ENCODE measurements at places on chromosomes 11 and 22.

- DNase-seq: no peak
These were observed 1.5 kb downstream of the EMID1 start for GRCh38 chr22:29207243-29207550.

GRCh38 chr11:67514116-67514515 is 6.2 kb upstream of the CDK2AP2 start:
- no peak for DNase-seq

DNA sequence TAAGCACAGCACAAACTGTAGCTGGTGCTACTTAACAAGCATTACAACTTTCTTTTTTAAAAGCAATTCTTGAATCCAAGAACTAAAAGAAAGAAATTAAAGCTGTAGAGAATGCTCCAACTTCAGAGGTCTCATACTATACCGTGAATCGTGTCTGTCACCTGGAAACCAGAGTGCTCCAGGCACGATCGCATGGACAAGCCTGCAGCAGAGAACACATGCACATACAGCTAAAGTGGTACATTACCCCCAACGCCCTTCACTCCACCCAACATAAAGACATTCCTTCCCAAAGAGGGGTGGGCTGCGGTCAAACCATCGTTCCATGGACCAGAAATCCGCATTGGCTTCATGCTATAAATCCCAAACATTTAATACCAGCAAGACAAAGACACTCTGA is 31.5 kb downstream of the CHKA start:
- DNase-seq: no peak

- DNase-seq: no peak
These were observed 365.7 kb upstream of the CADM1 start for GRCh38 chr11:115869780-115870431.

GRCh38 chr11:70456921-70457532 is 58.7 kb downstream of the CTTN start:
- DNase-seq: no peak

GRCh38 chr11:72642043-72642883 is 32.0 kb downstream of the PDE2A start:
- peak; percentile 55 for DNase-seq

- DNase-seq: no peak
These were observed 3.5 kb downstream of the PDXP start for GRCh38 chr22:37662039-37662438.

- peak; percentile 29 for DNase-seq
These were observed 4.1 kb downstream of the C11orf21 start for GRCh38 chr11:2297623-2298030.

GRCh38 chr11:27618281-27618915 is 81.9 kb downstream of the BDNF start:
- DNase-seq: no peak

- DNase-seq: no peak
These were observed 24.3 kb downstream of the LMO2 start for GRCh38 chr11:33867561-33867960.

- DNase-seq: no peak
These were observed 36.9 kb downstream of the PACS1 start for GRCh38 chr11:66106786-66107599.

DNA sequence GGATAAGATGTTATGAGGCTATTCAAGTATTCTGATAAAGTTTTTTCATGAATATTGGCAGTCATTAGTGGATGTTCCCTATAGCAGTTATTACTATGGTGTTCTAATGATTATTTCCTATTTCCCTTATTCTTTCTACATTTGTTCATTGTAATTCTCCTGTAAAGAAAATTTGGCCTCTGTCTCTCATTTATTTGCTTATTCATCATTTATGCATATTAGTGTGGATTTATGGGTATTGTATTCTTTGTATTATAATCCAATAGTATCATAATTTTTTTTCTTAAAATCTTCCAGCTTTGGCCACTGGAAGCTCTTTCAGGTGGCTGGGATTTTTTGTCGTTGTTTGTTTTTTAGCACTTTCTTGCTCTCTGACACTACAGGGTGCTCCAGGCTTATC is 47.3 kb downstream of the JAM3 start:
- DNase-seq: no peak

GRCh38 chr11:21895686-21896085 is 297.2 kb upstream of the ANO5 start:
- DNase-seq: no peak
